ENCODE measurements at places on chromosomes 2 and 18.

DNA sequence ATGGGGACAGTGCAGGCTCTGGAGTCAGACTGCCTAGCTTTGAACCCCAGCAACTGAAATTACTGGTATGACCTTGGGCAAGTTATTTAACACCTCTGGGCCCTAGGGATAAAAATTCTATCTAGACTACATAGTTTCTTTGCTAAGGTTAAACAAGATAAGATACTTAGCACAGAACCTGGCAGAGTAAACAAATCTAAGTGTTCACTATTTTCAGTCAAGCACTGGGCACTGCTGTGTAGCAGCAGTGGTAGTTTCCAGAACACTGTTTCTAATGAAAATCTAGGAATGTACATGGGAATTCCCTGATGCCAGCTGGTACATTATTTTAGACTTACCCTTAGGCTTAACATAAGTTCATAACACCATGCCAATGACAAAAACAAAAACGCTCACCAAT, 17.2 kb downstream of the CERKL start:
- DNase-seq: no peak

DNA sequence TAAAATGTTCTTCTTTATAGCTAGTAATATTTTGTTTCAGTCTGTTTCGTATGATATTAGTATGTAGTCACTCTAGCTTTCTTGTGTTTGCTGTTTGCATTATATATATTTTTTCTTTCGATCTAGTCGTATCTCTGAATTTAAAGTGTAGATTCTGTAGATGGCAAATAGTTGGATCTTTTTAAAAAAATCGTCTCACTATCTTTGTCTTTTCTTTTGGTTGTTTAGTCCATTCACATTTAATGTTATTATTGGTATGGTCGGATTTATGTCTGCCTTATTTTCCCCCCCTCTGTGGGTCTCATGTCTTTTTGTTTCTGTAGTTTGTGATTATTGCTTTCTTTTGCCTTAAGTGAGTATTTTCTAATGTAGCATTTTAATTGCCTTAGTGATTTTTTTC, 84.3 kb downstream of the AGPS start:
- DNase-seq: no peak

- no peak for DNase-seq
Observed at GRCh38 chr2:237213315-237214022, 127.8 kb downstream of the COPS8 start.

- no peak for DNase-seq
Observed at GRCh38 chr2:21633466-21633865, 509.7 kb downstream of the TDRD15 start.

GRCh38 chr2:239075918-239076758, 228.3 kb downstream of the TWIST2 start:
- no peak for DNase-seq

DNA sequence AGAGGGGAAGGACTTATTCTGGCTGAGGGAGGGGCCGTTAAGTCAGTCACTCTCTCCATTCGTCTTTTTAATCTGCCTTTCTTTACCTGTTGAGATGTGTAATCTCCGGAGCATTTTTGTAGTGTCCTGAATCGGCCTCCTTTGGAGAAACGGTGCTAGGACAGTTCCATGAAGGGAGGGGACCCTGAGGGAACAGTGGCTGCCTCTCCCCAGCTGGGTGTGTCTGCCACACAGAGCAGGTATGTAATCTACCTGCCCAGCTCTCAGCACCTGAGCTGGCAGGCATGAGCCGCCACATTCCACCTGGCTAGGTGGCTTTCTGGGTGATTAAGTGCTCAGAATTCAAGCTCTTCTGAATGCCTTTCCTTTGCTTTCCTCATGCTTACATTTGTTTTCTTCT, 131.2 kb downstream of the WDSUB1 start:
- DNase-seq: no peak

DNA sequence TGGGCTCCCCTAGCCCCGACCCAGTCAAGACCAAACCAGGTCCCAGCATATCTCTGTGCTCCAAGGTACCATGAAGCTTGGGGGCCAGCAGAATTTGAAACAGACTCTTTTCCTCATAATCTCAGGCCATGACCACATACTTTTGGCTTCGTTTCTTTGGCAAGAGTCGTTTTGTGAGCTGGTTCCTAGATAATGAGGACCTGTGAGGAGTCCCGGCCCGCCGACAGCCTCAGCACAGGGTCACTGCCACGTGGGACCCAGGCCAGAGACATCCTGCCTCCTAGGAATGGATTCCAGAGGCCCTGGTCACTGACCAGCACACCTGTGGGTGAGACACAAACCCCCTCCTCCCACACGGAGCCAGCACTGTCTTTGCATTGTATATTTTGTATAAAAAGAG, 73.5 kb downstream of the VAPA start:
- DNase-seq: no peak

GRCh38 chr18:957829-958228, 53.2 kb downstream of the ADCYAP1 start:
- DNase-seq: no peak

GRCh38 chr2:231068525-231069222, 12.0 kb downstream of the PSMD1 start:
- DNase-seq: no peak

GRCh38 chr2:219207134-219207883, 727 bp downstream of the ZFAND2B start:
- no peak for DNase-seq

- no peak for DNase-seq
Observed at GRCh38 chr2:232268636-232269165, 109.8 kb upstream of the ALPP start.

DNA sequence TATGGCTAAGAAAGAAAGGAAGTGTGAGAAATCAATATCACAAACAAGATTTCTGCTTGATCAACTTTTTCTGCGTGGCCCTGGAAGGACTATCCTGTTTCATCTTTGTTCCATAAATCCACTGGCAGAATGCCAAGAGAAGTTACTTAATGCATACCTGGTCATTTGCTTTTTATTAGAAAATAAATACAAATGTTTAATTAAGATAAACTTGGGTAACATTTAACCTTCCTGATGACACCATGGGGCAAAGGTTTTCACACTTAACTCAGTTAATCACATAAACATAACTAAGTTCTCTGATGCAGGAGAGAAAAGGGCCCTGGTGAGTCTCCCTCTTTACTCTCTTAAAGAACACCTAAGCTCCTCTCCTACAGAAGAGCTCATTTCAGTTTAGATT, 203.3 kb downstream of the AFF3 start:
- no peak for DNase-seq

GRCh38 chr18:25915907-25916306, 174.5 kb downstream of the SS18 start:
- no peak for DNase-seq

GRCh38 chr2:188788621-188789020, 185.6 kb upstream of the COL3A1 start:
- no peak for DNase-seq

Measured in activated CD4-positive, CD25-positive, alpha-beta regulatory T cell (primary cell).